ENCODE measurements at places on chromosomes 11 and 22. TPM values are rescaled to one million over a fixed set of nuclear protein-coding genes. Genes with fewer than 3 reads are reported as not detected.

DNA sequence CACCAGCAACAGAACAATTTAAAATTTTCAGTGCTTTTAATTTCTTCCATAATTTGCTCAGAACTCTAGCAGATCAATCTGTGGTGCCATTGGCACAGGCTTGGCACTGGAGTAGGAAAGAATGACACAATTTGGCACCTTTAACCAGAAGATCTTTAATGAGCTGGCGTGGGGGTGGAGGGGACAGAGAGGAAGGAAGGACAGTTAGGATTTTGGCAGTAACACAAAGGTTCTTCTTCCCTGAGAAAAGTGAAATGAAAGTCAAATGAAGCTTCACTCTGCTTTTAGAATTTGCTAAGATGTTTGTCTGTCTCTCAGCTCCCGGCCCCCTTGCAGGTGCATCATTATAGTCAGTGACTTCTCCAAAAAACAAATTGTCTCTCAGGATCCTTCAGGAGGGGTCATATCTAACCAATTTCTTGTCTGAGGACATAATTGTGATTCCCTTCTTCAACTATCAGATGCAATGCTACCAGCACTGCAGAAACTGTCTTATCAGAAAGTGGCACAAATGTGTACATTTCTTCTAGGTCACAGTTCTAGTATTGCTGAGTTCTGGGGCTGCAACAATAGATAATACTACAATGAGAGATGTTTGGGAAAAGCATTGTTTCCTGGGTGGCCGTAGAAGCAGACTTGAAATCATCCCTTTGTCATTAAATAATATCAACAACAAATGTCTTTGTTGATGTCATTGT is 66.8 kb downstream of the CSTPP1 start:
- no peak for DNase-seq

DNA sequence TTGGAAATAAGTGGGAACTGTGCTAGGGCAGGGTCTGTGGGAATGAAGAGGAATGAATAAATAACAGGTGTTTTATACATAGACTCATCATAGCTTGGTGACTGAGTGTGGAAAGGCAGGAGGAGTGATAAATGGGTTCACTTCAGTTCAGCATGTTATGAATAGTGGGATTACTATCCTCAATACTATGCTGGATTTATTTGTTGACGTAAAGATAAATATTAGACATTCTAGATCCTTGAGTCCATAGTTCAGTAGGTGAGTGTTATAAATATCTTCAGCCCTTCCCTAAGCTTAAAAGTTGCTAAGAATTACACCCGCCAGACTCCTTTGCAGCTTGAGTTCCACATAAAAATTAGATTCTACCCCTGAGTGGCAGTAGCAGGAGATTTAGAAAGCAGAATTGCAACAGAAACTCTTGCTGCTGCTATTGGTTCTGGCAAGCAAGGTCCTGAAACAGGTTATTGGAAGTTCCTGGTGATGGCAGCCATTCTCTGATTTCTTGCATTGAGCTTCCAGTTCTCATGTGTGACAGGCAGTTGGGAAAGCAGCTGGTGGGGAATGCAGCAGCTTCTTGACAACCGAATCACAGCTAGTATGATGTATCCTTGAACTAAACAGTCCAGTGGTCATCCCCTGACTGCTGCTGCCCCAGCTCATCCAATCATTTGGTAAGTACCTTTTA is 1558.9 kb downstream of the FAM181B start:
- no peak for DNase-seq

GRCh38 chr11:76903325-76903724 is 42.6 kb downstream of the ACER3 start:
- DNase-seq = no peak

GRCh38 chr22:20244691-20245576 is 23.2 kb downstream of the RTN4R start:
- DNase-seq = no peak

DNA sequence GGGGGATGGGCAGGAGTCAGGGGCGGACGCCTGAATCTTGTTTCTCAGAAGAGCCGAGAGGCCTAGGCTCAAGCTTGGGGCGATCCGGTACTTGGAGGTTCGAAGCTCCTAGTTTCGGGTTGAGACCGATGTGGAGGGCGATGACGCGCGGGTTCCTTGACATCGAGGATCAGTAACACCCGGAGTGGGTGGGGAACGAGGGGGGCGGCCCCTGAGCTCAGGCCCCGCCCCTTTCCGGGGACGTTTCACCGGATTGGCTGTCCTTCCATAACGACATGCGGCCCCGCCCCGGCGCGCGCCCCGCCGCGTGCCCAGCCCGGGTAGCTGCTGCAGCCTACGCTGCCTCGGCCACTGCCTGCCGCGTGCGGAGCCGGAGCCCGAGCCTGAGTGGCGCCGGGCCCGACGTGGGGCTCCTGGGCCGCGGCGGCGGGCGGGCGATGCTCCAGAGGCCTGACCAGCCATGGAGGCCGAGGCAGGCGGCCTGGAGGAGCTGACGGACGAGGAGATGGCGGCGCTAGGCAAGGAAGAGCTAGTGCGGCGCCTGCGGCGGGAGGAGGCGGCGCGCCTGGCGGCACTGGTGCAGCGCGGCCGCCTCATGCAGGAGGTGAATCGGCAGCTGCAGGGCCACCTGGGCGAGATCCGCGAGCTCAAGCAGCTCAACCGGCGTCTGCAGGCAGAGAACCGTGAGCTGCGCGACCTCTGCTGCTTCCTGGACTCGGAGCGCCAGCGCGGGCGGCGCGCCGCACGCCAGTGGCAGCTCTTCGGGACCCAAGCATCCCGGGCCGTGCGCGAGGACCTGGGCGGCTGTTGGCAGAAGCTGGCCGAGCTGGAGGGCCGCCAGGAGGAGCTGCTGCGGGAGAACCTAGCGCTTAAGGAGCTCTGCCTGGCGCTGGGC is at the start of gene CCDC85B:
Gene CCDC85B, plus strand, starts transcription at position 350 of the 895 bp plus-strand sequence. Its CDS starts 111 bp downstream, at position 461.
- DNase-seq = peak; percentile 97

- DNase-seq = no peak
These were observed 97.2 kb downstream of the TRAF6 start for GRCh38 chr11:36412781-36413383.

Gene SAA4
- total RNA-seq = not detected

Measured in fibroblast of villous mesenchyme (primary cell).